ENCODE measurements at places on chromosomes 7 and 10.

DNA sequence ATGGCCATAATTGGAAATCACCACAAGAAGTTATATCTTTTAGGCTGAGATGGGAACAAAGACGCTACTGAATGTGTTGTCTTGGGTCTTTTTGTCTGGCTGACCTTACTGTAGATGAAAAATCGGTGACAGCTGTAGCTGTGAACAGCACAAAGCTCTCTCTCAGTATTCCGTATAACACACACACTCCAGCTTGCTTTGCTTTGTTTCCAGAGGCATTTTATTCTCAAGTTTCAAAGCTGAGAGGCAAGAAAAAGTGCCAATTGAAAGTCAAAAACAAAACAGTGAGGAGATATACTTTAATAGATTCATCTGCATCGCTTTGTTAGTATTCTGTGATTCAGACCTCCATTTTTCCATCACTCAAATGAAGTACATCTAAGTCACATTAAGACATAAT is 39.6 kb upstream of the CABCOCO1 start:
- no peaks in the 10 kb centered on the region for H3K36me3 ChIP-seq
- H3K27me3 ChIP-seq, result no peaks in the 10 kb centered on the region
- no peak overlapping the region for H3K4me3 ChIP-seq
- no peaks in the 10 kb centered on the region for H3K4me1 ChIP-seq

GRCh38 chr7:110854651-110855050 is 236.3 kb upstream of the LRRN3 start:
- no peak overlapping the region for H3K27ac ChIP-seq
- H3K36me3 ChIP-seq, result no peaks in the 10 kb centered on the region
- H3K4me3 ChIP-seq, result no peak overlapping the region
- H3K27me3 ChIP-seq, result no peaks in the 10 kb centered on the region
- no peaks in the 10 kb centered on the region for H3K4me1 ChIP-seq
- no peak for DNase-seq

DNA sequence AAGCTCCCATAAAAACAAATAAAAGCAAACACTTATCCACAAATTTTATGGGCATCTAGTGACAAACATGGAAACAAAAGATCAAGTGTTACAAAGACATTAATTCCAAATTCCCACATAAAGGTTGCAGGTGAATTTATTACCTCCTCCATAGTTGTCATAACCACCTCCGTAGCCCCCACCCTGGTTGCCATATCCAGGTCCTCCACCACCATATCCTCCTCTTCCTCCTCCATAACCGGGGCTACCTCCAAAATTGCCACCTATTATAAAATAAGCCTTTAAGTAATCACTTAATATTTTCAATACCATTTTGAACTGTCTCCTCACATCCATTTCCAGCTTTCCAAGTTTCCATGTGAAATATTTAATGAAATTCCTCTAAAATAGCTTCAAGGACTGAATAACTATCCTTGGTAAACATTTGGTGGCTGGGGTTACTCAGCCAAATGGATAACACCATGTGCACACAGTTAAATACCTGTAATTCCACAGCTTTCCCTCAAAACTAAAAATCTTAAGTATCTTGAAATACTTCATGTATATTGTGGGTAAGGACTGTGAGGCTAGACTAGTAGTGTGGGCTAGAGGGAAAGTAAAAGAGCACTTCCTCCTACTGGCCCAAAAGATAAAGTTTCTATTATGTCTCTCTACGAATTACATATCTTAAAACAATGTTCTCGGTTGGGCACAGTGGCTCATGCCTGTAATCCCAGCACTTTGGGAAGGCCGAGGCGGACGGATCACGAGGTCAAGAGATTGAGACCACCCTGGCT is 6.9 kb downstream of the HNRNPA2B1 start:
- H3K36me3 ChIP-seq, result peaks cover 8% of the 10 kb centered on the region
- peaks cover 25% of the 10 kb centered on the region for H3K4me1 ChIP-seq
- H3K27ac ChIP-seq, result peak overlapping the region; percentile 9
- H3K27me3 ChIP-seq, result no peaks in the 10 kb centered on the region

- H3K27ac ChIP-seq, result no peak overlapping the region
- H3K4me3 ChIP-seq, result no peak overlapping the region
- DNase-seq, result no peak
- peaks cover 6% of the 10 kb centered on the region for H3K4me1 ChIP-seq
Observed at GRCh38 chr10:20995123-20995987, 98.2 kb upstream of the NEBL start.

GRCh38 chr7:154373956-154374355 is 321.8 kb downstream of the DPP6 start:
- no peak overlapping the region for H3K4me3 ChIP-seq
- H3K4me1 ChIP-seq, result no peaks in the 10 kb centered on the region
- no peak for DNase-seq
- no peaks in the 10 kb centered on the region for H3K27me3 ChIP-seq
- H3K36me3 ChIP-seq, result no peaks in the 10 kb centered on the region
- H3K27ac ChIP-seq, result no peak overlapping the region

- no peaks in the 10 kb centered on the region for H3K4me1 ChIP-seq
- no peaks in the 10 kb centered on the region for H3K27me3 ChIP-seq
- no peak overlapping the region for H3K4me3 ChIP-seq
- no peak for DNase-seq
Observed at GRCh38 chr7:55536619-55537457, 35.5 kb downstream of the VOPP1 start.

DNA sequence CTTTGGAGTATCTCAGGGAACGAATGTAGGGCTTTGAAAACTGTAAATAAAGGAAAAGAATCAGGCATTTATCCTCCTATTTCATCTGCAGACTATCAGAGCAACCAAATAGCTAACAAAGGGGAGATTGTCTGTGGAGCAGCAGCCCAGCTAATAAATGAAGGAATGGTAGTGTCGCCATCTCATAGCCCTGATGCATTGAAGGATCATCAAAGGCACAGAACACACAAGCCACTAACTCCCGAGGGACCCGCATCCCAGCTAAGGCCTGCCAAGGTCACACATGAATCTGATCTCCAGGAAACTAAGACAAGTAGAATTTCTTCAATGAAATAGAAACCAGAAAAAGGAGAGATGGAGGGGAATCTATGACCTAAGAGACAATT is 38.2 kb downstream of the CALML5 start:
- DNase-seq, result no peak
- no peak overlapping the region for H3K4me3 ChIP-seq
- H3K36me3 ChIP-seq, result no peaks in the 10 kb centered on the region
- no peaks in the 10 kb centered on the region for H3K27me3 ChIP-seq

GRCh38 chr7:66033471-66034385 is 41.9 kb upstream of the ASL start:
- H3K4me1 ChIP-seq, result no peaks in the 10 kb centered on the region
- H3K4me3 ChIP-seq, result no peak overlapping the region
- no peaks in the 10 kb centered on the region for H3K27me3 ChIP-seq
- H3K36me3 ChIP-seq, result no peaks in the 10 kb centered on the region
- no peak for DNase-seq
- no peak overlapping the region for H3K27ac ChIP-seq

GRCh38 chr10:132410779-132411532 is 14.0 kb downstream of the PWWP2B start:
- H3K27me3 ChIP-seq, result no peaks in the 10 kb centered on the region
- peak overlapping the region; percentile 67 for H3K27ac ChIP-seq
- peaks cover 74% of the 10 kb centered on the region for H3K4me1 ChIP-seq
- DNase-seq, result no peak

GRCh38 chr10:84248794-84249193 is 3.9 kb downstream of the RGR start:
- H3K4me3 ChIP-seq, result no peak overlapping the region
- no peaks in the 10 kb centered on the region for H3K4me1 ChIP-seq
- DNase-seq, result no peak
- no peaks in the 10 kb centered on the region for H3K36me3 ChIP-seq
- H3K27ac ChIP-seq, result no peak overlapping the region

DNA sequence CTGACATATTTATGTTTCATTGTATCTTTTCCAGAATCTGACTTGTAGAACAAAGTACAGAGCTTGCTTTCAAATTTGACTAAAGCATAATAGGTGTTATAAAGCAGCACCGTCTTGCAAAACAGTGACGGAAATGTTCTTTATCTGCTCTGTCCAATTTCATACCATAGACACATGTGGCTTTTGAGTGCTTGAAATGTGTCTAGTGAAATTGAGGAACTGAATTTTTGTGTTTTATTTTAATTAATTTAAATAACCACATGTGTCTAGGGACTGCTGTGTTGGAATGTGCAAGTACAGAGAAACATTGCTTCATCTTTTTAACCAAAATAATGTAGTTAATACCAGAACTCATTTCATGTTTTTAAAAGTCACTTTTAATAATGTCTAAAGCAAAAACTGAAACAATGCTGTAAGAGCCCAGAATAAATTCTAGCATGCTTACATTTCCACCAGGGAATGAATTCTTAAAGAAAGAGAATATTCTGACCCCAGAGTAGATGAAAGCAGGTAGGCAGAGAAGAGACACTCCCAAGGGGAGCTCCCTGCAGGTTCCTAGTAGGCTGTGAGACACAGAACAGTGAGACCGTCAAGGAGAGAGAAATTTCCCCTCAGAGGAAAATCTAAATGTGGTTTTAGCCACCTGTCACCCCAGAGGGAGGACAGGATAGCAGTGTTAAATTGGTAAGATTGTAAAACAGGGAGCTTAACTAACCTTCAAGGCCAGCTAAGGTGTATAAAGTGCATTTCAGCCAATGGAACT is 175.3 kb upstream of the KMT2E start:
- H3K27me3 ChIP-seq, result peaks cover 9% of the 10 kb centered on the region
- no peaks in the 10 kb centered on the region for H3K4me1 ChIP-seq
- no peaks in the 10 kb centered on the region for H3K36me3 ChIP-seq
- DNase-seq, result no peak

GRCh38 chr7:13989949-13990305 is 461 bp upstream of the ETV1 start:
- H3K4me1 ChIP-seq, result peaks cover 6% of the 10 kb centered on the region
- no peaks in the 10 kb centered on the region for H3K36me3 ChIP-seq
- DNase-seq, result no peak
